CD4-positive, alpha-beta T cell treated with Interferon alpha-2 for 1 hour (primary cell): ENCODE measurements at places on chromosomes 7 and 10.

DNA sequence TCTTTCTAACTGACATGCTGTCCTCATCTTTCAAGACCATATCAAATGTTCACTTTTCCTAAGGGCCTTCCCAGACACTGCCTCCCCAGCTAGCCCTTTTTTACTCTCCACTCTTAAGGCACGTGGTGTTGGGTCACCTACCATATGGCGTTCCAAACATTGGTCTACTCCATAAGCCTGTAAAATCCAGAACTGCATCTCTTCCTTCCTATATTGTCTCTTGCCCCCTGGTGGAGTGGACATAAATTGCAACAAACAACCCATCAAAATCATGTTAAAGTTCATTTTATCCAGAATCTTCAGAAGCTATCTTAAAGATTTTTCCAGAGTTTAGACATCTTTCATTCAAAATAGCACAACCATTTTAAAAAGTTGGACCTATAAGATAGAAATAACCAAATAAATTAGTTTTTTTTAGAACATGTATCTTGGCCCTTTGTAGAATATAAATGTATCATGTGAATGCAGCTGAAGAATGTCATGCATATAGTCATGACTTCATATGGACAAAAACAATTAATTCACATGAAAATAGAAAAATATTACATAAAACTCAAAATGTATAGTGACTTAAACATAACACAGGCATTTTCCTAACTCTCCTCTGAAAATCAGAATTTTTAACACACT is 180.6 kb upstream of the CHRM2 start:
- no peak for DNase-seq

- no peak for DNase-seq
These were observed 67.6 kb downstream of the STK17A start for GRCh38 chr7:43650457-43651052.

DNA sequence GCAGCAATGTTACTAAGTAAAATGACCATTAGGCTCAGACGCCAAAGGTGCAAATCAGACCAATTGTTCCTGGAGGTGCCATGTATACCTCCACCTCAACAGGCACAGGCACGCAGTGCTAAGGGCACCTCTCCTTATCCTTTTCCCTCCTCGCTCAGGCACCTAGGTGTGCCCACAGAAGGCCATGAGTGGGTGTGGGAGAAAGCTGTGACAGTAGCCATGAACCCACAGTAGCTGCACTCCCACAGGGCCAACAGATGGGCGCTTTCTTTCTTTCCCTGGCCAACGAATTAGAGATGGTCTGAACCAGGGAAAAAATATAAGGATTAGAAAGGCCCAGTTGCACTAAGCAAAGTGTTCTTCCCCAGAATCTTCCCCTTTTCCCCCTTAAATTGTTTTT is 15.5 kb upstream of the TNS3 start:
- no peak for DNase-seq

GRCh38 chr10:8047452-8048280 is 6.8 kb upstream of the GATA3 start:
- no peak for DNase-seq

- DNase-seq = no peak
These were observed 2.5 kb upstream of the VGF start for GRCh38 chr7:101167645-101168411.

DNA sequence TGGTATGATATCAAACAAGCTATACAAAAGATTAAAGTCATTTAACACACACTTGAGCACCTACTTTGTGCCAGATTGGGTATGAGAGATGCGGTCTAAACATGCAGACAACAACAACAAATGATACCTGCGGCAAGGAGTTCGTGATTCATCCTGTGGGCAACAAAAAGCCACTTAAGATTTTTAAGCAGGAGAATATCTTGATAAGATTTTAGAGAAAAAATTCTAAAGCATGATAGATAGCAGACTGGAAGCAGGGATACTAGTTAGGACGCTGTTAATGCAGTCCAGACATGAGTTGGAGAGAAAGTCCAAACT is 1.6 kb upstream of the KBTBD2 start:
- DNase-seq = no peak

GRCh38 chr10:133378251-133379096 is 588 bp upstream of the PAOX start:
- DNase-seq = peak; percentile 62
